ENCODE measurements at places on chromosomes 7 and 10.
A peak's percentile ranks its signal among the peaks of the same experiment; 100 is the strongest.

- DNase-seq: no peak
These were observed 316.6 kb downstream of the KCNMA1 start for GRCh38 chr10:77320971-77321471.

- DNase-seq: no peak
These were observed 13.4 kb downstream of the SHH start for GRCh38 chr7:155798673-155799439.

GRCh38 chr7:18345641-18346234, 149.8 kb upstream of the HDAC9 start:
- DNase-seq: no peak

DNA sequence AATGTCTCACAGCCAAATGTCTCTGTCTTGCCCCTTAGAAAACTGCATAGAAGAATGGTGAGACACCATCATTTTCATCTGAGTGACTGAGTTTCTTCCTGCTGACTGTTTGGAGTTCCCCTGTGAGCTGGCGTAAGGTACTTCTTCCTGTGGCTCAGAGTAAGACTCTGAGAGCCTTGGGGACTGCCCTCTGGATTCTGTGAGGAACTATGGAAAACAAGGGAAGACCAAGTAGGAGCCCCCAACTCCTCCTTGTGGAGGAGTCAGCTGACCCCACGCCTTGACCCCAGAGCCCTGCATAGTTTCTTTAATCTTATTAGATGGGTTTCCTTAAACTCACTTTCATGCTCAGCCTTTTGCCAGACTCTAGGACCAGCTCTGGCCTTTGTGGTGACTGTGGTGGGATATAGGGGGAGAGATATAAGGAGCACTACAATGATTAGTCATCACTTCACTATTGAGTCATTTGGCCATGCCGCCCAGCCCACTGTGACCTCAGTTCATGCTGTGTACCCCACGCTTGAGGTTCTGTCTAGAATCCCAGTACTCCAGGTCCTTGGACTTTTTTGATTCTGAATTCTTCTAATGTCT, 51.8 kb upstream of the FAM133B start:
- no peak for DNase-seq

DNA sequence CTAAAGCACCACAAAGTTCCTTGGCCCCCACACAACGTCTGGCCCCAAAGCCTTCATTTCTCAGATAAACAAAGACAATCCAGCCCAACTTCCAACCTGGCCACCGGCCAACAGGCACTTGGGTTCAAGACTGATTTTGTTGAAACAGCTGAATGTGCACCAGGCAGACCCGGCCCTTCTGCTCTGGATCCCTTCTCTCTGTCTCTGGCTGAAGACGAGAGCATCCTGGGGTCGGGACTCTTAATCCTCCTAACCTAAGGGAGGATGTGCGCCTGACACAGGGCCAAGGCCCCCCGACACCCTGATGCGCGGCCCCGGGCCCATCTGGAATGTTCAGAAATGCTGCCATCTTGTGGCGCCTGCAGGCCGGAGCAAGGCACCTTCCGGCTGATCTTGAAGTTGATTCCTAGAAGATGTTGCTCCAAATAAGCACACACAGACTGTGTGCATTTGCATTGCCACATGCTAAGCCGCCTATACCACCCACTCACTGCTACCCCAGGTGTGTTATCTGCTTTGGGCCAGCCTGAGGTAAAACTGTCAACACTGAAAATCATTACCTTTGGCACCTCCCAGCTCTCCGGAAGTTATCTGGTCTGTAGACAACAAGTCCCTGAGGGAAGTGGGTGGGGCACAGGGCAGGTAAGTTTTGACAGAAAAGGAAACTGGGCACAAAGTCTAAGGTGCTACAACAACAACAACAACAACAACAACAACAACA, 98.4 kb upstream of the HABP2 start:
- peak; percentile 18 for DNase-seq

GRCh38 chr10:116741391-116742351, 695 bp downstream of the HSPA12A start:
- DNase-seq: no peak

- no peak for DNase-seq
These were observed 87.3 kb downstream of the FANK1 start for GRCh38 chr10:125983656-125984055.

DNA sequence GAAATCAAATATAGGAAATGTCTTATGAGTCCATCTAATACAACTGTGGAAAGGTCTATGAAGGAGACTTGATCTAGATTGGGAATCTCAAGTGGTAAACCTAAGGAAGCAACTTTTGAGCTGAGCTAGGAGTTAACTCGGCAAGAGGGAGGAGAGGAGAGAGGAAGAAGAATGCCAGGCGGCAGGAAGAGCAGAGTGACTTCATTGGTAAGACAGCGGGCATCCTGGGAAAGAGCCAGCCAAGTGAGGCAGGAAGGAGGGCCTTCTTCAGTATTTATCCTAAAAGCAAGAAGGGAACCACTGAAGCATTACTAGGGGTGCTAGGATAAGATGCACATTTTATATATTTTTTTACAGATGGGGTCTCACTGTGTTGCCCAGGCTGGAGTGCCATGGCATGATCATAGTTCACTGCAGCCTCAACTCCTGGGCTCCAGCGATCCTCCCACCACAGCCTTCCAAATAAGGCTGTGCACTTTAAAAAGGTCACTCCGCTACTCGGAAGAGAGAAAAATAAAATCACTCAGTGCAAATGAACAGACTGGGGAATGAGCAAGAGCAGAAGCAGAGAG, 2.0 kb downstream of the BCL7B start:
- DNase-seq: no peak

- DNase-seq: no peak
These were observed 349.6 kb downstream of the DNAJB6 start for GRCh38 chr7:157686285-157686894.

DNA sequence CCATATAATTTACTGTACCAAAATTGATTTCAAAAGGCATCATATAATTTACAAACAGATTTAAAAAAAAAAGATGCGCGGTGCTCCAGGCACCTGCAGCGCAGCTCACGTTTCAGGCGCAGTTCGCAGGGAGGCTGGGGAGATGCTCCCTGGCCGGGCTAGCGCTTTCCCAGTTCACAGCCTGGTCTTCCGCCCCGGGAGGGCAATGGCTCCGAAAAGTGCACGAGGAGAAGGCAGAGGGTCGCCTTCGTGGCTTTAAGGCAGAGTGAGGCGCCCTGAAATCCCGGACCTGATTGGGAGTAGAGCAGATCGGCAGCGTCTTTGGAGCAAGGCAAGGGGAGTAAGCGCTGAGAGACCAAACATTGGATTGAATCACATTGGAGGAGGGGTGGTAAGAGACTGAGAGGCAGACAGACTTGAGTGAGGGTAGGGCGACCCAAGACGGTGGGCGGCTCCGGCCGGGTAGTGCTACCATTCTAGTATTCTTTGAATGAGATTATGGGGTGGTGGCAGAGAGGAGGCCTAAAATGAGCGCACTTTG, 1.5 kb downstream of the NEUROG3 start:
- no peak for DNase-seq

DNA sequence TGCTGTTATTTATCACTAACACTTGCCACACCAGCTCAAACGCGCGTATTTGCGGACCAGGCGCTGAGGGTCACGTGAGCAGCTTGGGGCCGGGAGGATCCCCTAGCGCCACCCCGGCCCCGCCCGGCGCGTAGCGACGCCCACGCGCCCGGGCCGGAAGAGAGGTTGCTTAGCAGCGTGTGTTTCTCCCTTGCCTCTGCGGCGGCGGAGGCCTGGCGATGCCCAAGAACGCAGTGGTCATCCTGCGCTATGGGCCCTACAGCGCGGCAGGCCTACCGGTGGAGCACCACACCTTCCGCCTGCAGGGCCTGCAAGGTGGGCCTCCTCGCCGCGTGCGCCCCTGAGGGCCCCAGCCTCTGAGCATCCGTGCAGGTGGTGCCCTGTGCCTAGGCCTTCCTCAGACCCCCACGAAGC, at the start of gene C10orf53:
TSS of gene C10orf53 (plus strand) at position 172 of the 414 bp plus-strand sequence. CDS start at position 219, 47 bp downstream.
- no peak for DNase-seq

- DNase-seq: no peak
These were observed 3.4 kb downstream of the TACR2 start for GRCh38 chr10:69413221-69413865.
